Substantia nigra (tissue), 51 donors: ENCODE measurements at places on chromosomes 6 and 20.

GRCh38 chr6:25278261-25278913, 787 bp upstream of the CARMIL1 start:
- DNase-seq: no peak

DNA sequence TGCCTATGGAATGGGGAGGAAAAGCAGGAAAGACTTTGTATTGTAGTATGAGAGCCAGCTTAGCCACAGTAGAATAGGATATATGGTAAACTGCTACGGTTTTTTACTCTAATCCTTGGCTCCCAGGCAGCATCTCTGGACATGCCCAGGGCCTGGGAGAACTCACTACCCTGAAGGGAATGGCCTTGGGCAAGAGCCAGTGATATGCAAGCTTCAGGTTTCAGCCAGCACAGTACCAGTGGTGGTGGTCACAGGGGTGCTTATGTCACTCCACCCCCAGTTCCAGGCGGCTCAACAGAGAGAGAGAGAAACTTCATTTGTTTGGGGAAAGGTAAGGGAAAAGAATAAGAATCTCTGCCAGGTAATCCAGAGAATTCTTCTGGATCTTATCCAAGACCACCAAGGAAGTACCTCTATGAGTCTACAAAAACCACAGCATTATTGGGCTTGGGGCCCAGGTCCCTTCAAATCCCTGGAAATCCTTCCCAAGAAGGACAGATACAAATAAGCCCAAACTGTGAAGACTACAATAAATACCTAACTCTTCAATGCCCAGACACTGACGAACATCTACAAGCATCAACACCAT, 121.2 kb downstream of the THBS2 start:
- DNase-seq: no peak

- no peak for DNase-seq
These were observed 61.7 kb downstream of the METTL24 start for GRCh38 chr6:110296241-110297025.

GRCh38 chr6:44715925-44716324, 328.4 kb downstream of the CDC5L start:
- DNase-seq: no peak

- no peak for DNase-seq
These were observed 39.0 kb upstream of the TBXT start for GRCh38 chr6:166206510-166207283.

DNA sequence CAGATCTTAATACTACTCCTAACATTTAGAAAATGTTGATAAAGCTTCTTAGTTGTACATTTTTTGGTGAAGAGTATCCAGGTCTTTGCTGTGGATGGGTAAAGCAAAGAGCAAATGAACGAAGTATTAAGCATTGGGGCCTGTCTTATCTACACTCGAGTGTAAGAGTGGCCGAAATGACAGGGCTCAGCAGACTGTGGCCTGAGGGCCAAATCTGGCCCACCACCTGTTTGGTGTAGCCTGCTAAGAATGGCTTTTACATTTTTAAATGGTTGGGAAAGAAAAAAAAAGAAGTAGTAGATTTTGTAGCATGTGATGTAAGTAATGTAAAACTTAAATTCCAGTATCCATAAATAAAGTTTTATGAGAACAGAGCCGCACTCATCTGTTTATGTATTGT, 19.4 kb upstream of the MAPK13 start:
- DNase-seq: no peak

DNA sequence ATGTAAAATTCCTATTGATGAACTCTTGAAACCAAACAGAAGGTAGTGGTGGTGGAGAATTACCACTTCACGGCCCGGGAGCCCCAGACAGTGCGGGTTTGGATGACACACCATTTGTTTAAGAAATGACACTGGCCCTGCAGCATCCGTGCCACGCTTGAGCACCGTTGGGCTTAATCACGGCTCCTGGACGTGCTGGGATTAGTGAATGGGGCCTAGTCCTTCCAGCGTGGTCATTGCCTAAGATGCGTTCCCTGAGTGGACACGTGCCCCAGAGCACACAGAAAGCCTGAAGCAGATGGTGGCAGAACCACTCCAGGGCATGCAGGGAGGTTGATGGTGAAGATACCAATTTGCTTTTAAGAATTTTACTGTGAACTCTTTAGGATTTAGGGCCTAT, 14.5 kb downstream of the STX16 start:
- DNase-seq: no peak

DNA sequence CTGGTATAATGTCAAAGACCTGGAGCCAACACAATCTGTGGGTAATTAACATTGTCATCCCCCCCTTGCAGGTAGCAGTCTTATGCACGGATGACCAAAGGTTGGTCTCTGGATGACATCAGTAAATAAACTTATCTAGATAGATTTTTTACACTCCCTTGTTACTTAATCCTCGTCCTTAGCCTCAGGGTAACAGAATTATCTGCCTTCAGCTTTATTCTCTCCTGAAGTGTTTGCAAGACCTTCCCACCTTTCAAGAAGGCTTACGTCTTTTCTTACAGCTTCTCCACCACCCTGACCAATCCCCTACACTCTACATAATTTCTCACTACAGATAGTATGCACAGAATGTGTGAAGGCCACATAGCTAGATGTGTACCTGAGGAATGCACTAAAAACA, 434.8 kb upstream of the HTR1E start:
- no peak for DNase-seq

DNA sequence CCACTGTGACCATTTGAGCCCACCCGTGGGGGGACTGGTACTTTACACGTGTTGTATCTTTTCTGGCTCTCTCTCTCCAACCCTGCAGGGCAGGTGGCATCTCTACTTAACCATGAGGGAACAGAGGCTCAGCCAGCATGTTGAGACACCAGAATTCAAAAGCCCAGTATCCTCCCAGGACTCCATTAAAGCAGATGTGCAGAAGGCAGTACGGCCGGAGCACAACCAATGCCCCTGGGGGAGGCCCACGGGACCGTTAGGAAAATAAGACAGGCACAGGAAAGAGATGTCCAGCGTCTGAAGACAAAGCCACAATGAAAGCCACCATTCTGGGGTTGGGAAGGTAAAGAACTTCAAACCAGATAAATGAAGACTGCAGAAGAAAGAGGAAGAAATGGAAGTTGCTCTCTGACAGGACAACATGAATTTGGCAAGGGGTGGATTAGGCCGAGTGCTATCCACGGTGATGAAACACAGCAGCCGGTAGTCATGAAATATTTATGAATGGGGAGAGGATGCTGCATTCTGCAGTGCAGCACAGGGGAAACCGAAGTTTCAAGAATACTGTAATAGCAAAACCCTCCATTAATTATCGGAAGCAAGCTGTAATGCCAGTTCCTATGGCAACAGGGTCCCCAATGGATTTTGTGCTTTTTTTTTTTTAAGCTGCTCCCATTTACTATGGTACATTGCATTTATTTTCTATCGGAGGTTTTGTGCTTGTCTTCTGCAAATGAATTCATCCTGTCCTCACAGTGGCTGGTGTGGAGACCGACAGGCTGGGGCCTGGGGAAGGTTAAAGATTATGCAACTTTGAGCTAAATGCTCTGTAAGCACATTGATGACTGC, 179.4 kb downstream of the NRN1 start:
- DNase-seq: no peak

GRCh38 chr6:3340358-3340802, 81.6 kb downstream of the PSMG4 start:
- no peak for DNase-seq

GRCh38 chr6:128036808-128037570, 136.1 kb upstream of the THEMIS start:
- no peak for DNase-seq

DNA sequence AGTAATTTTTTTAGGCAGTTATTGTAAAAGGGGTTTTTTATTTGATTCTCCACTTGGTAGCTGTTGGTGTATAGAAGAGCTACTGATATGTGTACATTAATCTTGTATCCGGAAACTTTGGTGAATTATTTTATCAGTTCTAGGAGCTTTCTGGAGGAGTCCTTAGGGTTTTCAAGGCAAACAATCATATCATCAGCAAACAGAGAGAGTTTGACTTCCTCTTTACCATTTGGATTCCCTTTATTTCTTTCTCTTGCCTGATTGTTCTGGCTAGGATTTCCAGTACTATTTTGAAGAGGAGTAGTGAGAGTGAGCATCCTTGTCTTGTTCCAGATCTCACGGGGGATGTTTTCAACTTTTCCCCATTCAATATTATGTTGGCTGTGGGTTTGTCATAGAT, 28.0 kb upstream of the TNFAIP3 start:
- DNase-seq: no peak

- no peak for DNase-seq
These were observed 21.5 kb upstream of the DSE start for GRCh38 chr6:116349216-116349615.

DNA sequence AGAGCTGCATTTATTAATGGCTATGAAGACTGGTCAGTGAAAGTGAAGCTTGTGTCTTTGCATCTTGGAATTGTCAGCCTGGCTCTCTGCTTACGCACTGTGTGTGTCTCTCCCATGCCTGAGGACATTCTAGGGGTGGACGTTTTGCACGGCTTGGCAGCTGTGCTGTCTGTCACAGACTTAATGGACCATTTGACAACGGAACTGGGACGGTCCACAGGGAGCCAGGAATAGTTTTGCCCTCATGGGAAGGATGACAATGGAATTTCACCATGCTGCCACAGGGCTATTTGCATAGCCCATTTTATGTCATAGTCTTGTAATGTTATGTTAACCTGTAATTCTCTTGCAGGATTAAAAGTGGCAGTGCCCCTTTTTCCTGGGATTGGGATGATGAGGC, 44.7 kb downstream of the OR2B6 start:
- no peak for DNase-seq

GRCh38 chr20:4230185-4230584, 214.8 kb upstream of the RNF24 start:
- DNase-seq: no peak

DNA sequence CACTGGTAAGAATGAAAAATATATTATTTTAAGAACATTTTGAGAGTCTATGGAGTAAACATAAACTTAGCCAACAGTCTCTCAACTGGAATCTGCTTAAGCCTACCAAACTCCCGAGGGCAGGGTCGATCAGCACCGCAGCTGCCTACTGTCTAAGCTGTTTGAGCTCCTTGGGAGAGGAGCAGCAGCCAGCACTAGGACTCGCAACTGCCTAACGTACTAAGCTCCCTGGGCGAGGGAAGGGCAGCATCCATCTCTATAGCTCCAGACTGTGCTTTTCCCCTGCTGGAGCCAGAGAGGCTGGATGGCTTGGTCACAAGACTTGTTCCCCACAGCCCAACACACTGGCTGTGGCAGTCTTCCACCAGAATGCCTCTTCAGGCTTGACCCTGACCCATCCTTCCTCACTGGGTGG, 96.4 kb downstream of the MOXD1 start:
- DNase-seq: no peak

DNA sequence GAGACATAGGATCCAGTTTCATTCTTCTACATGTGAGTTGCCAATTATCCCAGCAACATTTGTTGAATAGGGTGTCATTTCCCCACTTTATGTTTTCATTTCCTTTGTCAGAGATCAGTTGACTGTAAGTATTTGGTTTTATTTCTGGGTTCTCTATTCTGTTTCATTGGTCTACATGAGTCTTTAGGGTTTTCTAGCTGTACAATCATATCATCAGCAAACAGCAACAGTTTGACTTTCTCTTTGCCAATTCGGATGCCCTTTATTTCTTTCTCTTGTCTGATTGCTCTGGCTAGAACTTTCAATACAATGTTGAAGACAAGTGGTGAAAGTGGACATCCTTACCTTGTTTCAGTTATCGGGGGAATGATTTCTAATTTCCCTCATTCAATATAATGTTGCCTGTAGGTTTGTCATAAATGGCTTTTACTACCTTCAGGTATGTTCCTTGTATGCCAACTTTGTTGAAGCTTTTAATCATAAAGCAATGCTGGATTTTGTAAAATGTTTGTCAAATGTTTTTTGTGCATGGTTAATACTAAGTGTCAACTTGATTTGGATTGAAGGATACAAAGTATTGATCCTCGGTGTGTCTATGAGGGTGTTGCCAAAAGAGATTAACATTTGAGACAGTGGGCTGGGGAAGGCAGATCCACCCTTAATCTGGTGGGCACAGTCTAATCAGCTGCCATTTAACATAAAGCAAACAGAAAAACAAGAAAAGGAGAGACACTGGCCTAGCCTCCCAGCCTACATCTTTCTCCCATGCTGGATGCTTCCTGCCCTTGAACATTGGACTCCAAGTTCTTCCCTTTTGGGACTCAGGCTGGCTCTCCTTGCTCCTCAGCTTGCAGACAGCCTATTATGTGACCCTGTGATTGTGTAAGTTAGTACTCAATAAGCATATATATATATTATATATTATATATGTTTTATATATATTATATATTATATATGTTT, 23.3 kb downstream of the MICA start:
- no peak for DNase-seq

- no peak for DNase-seq
These were observed 5.6 kb downstream of the NXT1 start for GRCh38 chr20:23356203-23356602.

GRCh38 chr6:33672808-33673207, 38.7 kb downstream of the UQCC2 start:
- DNase-seq: no peak

DNA sequence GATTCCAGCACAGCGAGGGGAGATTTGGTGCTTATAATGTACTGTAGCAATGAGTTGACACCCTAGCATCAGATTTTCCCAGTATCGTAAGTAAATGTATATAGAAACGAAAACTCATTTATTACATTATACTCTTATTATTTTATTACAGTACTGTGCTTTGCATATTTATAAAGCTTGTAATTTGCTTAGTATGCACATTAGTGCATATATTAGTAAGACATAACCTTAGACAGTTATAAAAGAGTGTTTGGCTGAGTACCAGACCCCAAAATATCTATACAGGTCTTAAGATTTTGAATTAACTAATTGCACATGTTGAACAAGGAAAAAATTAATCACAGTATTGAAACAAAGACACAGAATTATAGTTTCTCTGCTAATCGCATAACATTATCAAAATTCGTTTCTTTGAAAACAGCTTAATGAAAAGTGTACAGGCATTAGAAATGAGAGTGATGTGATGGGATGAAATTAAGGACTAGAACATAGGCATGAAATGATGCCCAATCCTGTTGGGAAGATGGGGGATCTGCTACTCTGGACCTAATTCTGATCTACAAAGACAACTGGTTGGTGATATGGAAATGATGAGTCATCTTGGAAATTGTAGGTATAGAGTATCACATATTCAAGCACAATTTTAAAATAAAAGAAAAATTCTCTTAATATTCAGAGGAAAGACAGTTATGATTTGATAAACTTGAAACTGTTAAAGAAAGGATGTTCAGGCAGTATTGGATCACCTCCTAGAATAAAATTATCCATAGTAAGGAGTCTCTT, 42.8 kb downstream of the STXBP5 start:
- no peak for DNase-seq

DNA sequence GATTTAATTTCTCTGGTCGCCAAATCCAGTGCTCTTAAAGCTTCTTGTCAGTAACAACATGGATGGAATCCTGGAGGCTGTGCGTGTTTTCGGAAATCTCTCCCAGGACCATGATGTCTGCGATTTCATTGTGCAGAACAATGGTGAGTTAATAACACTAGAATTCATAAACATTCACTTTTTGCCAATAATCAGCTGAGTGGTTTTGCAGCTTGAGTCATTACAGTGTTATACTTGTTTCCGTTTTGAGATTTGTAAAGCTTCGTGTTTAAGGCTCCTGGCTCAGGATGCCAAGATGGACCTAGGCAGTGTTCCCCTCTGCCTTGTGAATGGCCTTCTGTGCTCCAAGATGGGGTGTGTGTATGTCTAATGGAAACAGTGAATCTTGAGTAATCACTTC, 113.8 kb downstream of the ARMC2 start:
- no peak for DNase-seq

- DNase-seq: no peak
These were observed 160.8 kb downstream of the GMPR start for GRCh38 chr6:16399158-16399557.
